ENCODE measurements at places on chromosomes 12 and 14. TPM values are rescaled to one million over a fixed set of nuclear protein-coding genes. Genes with fewer than 3 reads are reported as not detected.

The KRT73 gene
- total RNA-seq, result not detected

DNA sequence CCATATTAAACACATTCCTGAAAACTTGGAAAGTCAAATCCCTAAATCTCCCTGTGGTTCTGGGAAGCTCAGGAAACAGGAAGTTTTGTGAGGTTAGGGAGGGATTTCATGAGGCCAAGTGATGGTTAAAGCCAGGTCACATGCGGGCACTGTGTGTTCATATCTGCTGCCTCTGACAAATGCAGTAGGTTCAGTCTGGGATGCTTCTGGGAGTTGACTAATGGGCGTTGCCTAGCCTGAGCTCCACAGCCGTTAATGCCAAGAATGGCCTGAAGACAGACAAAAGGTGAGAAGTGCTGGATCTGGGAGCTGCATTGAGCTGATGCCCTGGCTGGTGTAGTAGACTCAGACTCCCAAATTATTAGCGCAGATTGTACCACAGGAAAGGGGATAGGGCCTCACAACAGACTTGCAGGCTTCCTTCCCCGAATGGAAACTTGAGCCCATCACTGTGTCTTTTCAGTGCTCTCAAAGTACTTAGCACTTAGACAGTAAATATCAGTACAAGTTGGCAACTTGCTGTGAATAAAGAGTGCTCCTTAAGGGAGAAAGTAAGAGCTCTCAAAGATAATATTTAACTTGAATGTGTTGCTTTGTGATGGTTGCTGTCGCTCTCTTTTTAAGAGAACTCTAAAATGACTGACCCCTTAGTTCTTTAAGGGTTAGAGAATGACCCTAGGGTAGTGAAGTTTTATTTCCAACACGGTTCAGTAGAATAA lies 17.3 kb downstream of the GSG1 start:
- DNase-seq, result no peak

DNA sequence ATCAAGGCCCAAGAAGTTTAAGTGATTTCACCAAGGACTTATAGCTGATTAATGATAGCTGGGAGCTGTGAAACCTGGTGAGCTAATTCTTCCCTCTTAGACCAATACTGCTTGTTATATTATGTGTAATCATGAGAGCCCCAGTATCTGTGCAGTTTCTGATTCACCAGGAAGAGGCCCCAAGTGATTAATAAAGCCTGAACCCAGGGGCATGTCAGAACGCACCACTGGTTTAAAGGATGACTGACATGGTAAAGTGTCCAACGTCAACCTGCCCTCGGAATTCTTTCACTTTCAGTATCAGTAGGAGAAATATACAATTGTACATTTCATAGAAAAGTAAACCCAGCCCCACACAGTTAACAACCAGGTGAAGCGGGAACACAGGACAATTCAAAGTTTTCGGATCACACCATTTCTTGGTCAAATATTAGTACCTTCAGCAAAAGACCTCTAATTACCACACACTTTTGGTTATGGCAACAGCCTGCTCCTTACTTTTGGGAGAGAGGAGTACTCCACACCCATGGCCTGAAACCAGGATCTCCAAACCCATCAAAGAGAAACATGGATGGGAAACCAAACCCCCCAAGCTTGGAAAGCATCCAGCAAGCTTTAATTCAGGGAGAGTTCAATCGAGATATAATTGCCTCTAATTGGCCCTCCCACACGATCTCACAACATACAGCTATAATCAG lies 28.5 kb downstream of the TMCC3 start:
- DNase-seq, result no peak

DNA sequence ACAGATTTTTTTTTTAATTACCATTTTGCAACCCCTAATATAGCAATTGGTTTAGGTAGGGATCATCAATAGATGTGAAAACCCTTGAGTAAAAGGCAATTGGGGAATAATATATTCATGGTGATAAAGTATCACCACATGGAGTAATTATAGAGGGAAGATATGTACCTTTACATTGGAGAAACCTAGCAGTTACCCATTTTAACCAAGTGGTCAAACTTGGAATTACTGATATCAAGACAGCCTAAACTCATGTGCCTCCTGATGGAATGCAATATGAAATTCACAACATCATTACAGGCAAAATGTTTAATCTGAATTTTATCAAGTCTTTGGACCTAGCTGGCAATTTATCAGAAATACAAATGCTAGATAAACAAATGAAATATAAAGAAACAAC lies 6.7 kb upstream of the SLC10A1 start:
- DNase-seq, result no peak

The CPM gene
- 305 TPM for total RNA-seq

GRCh38 chr14:103960457-103961055 lies 18.2 kb upstream of the RD3L start:
- no peak for DNase-seq

The HSPB8 gene
- 59.9 TPM for total RNA-seq

DNA sequence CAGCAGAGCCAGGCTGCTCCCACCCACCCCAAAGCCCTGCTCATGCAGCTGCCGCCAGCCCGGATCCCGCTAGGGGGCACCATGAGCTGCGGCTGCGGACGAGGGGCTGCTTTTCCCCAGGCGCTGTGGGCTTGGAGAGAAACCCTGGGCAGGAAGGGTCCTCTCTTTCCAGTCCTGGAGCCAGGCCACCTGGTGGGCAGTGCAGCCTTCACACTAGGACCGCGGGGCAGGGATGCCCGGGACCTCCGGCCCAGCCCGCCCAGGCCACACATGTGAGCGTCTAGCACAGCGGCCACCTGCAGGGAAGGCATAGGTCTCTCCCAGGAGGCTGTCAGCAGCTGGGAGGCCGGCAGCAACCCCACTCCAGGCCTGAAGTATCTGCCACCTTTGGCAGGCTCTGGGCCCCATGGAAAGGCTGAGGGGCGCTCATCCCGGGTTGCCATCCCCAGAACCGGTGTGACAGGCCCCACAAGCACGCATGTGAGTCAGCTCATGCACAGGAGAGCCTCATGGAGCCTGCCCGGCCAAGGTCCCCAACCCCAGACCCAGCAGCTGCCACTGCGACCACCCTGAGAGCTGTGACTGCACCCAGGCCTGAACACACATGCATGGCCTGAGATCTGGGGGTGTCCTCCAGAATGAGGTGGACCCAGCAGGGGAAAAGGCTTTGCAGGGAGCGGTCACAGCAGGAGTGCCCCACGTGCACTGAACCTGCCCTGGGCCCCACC lies 280.0 kb upstream of the RTL1 start:
- DNase-seq, result no peak

DNA sequence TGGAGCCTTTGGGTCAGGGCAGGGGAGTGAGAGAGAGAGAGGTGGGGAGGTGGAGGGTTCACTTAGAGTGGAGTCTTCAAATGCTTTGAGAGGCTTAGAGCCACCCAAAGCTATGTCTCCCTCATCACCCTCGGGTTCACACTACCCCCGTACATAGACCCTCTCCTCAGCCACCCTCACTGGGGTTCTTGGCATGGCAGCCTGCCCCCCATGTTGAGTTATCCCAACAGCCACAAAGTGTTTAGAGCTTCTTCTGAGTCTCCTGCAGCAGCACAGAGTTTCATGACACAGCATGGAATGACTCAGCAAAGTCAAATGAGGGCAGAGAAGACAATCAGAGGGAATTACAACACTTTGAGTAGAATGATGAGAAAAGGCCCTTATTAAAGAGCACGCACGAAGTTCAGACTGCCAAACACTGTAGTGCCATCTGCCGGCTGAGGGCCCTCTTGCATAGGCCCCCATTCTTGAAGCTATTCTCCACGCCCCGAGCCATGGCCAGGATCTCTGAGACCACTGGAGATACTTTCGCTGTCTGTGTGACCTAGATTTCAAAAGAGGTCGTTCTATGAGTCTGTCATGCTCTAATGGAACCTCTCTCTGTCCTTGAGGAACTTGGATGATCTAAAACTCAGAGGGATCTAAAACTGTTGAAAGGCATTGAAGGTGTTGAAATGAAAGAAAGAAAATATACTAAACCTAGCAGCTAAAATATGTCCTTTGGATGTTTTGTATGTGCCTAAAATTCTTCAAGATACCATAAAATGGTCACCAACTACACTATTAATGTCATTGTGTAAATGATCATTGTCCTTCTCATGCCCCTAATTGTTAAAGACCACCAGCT lies 221.9 kb downstream of the PELI2 start:
- peak; percentile 81 for DNase-seq

The INHBC gene
- total RNA-seq, result not detected

- DNase-seq, result peak; percentile 75
Measured at GRCh38 chr14:89720741-89721729, 233.5 kb downstream of the EFCAB11 start.

DNA sequence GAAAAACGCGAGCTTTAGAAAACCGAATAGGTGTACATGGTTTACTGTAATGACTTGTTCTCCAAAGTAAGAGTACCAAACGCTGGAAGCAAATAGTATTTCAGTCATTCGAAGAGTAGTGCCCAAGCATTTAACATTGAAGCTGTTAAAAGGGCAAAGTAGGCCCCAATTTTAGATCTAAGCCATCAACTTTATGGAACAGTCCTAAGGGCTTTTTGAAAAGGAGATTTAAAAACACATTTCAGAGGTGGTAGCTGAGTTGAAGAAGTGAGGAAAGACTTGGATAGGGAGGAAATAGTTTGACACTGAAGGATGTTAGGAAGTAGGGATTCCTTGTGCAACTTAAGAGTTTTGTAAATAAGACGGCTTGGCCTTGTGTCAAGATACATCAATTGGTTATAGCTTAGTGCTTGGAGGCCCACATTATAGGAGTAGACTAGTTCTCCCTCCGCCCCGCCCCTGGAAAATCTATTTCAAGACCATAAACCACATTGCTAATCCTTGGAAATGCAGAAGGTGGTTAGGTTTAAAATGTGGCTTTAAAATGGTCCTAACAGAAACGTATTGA lies 783 bp upstream of the TUBA1B start:
- DNase-seq, result no peak

- no peak for DNase-seq
Measured at GRCh38 chr12:70910666-70911065, 9.9 kb downstream of the PTPRR start.

The RERG gene
- 13.6 TPM for total RNA-seq

DNA sequence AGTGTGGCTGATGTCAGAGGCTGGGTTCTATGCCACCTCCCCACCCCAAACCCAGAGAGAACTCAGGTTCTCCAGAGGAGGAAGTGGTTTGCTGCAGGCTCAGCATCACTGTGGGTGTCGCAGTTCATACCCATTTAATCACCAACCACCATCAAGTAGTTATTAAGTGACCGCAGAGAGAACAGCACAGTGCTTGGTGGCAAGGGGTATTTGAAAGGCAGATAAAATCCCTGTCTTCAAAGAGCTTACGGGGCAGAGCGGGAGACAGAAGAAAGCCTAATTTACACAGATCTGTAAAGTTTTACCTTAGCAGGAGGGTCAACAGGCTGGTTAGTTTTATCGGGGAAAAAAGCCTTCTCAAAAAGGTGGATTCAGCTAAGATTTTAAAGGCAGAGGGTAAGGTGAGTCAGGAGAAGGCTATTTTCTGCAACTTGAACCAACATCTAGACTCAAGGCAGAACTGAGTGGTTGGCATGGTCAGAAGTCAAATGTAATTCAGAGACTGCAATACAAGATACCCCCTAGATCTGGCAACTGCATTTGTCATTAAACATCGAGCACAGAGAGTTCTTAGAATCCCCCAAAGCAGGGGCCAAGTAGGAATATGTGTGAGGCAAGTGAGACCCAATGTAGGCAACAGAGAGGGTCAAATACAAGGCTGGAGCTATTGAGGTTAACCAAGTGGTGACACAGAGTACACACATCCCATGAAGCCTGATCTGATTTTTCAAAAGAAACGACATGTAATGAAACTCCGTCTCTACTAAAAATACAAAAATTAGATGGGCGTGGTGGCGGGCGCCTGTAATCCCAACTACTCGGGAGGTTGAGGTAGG lies 13.2 kb downstream of the PXN start:
- DNase-seq, result peak; percentile 75

DNA sequence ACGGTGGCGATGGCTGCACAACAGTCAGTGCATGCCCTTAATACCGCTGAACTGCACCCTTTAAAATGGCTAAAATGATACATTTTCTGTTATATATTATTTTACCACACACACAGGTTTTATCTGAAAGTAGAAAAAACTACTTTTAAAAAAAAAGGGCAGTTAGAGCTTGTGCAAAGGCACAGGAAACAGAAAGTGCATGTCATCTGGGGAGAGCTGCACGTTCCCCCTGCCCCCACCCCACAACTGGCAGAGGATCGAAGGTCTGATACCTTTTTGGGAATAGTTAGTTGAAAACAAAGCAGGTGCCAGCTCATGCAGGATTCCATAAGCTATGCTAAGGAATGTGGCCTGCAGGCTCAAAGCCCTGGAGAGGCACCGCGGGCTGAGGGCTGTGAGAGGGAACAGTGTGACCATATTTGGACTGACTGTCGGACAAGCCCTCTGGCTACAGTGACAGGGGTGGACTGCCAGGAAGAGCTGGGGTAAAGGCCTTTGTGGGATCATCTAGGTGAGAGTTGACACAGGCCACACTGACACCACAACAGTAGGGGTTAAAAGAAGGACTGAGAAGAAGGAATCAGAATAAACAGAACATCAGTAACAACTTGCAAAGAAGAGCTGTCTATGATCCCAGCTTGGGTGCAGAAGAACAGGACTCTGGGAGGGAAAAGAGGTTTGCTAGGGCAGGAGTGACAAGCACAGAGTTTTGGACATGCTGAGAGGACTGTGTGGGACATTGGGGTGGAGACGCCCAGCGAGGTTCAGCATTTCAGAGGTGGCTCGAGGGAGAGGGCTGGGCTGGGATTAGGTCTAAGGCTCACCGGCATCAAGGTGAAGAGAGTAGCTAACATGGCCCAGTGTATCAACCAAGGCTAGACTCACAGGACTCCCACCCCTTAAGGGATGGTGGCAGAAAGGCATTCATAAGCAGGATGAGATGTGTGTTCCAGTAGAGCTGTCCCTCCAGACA lies 54.6 kb downstream of the ACTN1 start:
- DNase-seq, result no peak

- DNase-seq, result no peak
Measured at GRCh38 chr12:14768823-14769405, 34.4 kb downstream of the WBP11 start.

DNA sequence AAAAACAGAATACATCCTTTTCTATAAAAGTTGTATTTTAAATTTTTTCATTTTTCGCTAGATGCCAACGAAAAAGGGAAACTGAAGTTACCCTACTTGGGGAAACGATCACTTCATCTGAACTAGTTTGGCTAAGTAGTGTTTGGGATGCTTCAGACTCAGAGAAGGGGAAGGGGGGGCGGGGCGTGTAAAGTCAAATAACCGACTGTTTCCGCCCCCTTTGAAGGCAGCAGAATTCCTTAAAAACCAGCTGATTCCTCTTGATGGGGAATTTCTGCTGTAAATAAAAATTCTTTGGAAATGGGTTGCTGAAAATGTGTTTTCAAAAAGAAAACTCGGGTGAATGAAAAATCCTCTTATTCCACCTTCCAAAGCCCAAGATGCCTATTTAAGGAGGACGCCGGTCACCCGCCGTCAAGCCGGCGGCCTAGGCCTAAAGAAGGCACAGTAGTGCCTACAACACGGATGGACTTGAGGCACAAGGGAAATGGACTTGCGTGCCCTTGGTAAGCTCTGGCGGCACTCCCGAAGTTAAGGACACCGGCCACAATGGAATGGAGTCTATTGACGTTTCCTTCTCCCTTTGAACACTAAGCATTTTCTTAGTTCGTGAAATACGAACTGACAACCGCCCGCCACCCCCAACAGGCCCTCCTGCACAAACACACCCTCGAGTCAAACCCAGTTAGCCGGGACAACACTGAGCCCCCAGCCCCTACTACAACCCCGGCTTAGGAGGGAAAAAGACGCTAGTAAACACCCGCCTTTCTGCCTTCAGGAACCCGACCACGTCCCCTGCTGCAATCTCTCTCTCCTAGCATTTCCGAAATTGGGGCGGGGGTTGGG lies 1.9 kb downstream of the ATXN2 start:
- DNase-seq, result peak; percentile 47

Measured in upper lobe of left lung (tissue), 6 donors.